ENCODE measurements at places on chromosomes 3 and 15.

DNA sequence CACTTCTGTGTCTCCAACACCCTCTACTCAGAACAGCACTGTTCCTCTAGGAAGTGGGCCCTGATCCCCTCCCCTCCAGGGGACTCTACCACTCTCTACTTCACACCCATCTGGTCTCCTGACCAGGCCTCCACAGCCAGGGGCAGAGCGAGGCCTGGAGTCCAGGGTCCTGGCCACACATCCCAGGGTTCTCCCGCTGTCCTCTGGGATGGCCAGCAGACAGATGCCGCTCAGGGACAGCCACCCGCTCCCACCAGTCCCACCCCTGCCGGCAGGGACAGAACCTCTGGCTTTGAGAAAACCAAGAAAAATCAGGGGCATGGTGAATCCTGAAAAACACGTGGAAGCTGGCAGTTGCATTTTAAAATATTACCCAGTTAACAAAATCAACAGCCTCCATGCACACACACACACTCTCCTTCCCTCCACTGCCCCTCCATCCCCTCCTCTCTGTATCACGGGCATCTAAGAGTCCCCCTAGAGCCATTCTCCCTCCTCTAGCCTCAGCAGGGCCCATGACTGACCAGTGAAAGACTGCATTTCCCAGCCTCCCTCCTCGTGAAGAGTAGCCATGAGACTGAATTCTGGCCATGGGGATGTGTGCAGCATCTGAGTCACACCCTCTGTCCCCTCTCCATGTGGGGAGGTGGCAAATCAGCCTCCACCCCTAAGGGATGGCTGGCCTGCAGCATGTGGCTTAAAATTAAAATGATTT lies 32.1 kb upstream of the IQSEC1 start:
- no peak for DNase-seq

GRCh38 chr3:51311055-51311454 lies 74.0 kb upstream of the MANF start:
- no peak for DNase-seq

- DNase-seq, result no peak
These were observed 319 bp downstream of the LNP1 start for GRCh38 chr3:100401674-100402041.

- DNase-seq, result no peak
These were observed 20.5 kb downstream of the TM4SF4 start for GRCh38 chr3:149494759-149495580.

DNA sequence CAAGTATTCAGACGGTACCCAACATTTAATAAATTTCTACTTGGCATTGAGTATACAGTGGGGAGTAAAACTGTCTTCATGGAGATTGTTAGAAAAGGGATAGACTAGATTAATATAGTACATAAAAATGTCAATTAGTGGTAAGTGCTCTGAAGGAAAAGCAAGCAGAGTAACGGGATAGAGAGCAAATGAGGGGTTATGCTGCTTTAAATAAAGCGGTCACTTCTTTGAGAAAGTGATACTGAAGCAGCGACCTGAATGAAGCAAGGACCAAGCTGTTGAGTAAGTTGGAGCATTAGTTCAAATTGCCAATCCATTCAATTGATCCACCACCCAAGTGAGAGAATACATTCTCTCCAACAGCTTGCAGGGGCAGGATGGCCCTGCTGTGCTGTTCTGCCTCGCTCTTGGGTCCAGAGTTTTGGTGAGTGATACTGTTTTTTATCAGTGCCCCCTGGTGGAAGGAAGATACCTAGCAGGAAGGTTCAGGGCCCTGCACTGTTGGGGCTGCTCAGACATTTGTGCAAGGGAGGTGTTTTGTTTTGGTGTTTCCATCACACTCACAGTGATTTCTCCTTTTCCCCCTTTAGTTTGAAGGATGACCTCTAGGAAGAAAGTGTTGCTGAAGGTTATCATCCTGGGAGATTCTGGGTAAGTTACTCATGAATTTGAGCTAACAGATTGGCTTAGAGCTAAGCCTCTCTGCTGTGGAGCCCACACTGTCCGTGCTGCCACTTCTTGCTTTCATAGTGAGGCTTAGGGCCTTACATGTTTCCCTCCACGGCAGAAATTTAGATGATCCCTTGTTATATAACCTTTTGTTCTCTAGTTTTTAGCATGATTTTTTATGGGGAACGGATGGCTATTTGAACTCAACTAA lies 69.0 kb downstream of the RAB7A start:
- DNase-seq, result peak; percentile 12

DNA sequence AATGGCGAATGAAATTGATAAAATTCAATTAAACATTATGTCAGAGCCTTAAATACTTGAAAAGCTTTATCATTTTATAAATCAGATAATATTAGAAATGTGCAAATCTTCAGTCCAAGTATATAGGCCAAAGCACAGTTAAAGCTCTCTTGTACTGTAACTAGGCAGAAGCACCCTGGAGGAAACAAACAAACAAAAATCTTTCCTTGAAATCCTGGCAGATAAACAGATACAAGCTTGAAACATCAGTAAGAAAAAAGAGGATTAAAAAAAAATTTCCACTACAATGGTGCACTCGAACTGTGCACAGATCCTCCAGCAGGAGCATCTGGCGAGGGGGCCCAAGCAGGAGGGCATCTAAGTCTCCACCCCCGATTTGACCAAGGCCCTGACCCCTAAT lies 166.6 kb downstream of the PLD1 start:
- no peak for DNase-seq

DNA sequence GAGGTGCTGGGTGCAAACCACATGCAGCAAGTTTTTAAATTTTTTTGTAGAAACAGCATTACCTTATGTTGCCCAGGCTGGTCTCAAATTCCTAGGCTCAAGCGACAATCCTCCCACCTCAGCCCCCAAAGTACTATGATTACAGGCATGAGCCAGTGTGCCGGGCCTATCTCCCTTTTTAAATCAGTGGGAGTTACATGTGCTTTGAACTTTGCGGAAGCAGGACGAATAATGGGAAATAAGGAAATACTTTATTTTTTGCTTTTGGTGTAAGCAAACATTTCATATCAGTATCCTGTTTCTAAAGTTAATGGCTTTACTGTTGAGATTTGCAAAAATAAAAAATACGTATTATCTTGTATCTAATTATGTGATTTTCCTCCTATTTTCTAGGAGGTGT lies 9.1 kb downstream of the NR1D2 start:
- no peak for DNase-seq

GRCh38 chr15:63708126-63708772 lies 111.1 kb downstream of the FBXL22 start:
- DNase-seq, result no peak

DNA sequence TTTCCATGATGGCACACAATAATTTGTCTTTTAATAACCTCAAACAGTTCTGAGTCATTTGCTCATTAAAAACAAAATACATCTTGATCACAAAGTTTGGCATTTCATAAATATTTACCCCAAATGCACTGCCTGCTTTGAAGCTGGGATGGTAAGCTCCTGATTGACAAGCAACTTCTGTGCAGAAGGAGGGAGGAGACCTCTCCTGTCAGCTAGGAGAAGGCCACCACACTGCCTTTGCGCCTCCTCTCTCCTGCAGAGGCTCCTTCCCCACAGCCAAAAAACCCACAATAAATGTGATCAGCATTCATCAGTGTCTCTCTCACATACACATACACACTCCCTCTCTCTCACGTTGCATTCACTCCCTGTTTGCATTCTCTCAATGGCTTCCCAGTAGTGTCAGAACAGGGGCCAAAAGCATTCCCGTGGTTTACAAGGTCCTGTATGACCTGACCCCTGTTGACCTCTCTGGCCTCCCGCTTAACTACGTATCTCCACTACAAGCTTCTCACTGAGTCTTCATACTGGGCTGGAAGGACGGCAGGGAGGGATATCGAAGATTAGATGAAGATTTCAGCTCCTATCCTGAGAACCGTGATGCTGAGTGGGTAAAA lies 216.4 kb downstream of the FOXP1 start:
- DNase-seq, result no peak

DNA sequence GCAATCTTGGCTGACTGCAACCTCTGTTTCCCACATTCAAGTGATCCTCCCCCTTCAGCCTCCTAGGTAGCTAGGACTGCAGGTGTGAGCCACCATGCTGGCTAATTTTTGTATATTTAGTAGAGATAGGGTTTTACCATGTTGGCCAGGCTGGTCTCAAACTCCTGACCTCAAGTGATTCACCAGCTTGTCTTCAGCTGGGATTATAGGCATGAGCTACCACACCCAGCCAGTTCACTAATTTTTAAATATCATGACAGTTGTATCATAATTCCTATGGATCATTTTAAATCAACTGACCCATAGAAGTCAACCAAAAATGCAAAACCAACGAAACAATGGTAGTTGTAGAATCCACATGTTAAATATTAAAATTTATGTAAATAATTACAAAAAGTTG lies 35.1 kb downstream of the RAF1 start:
- no peak for DNase-seq

- no peak for DNase-seq
These were observed 883.5 kb downstream of the IGSF11 start for GRCh38 chr3:118151164-118151563.

DNA sequence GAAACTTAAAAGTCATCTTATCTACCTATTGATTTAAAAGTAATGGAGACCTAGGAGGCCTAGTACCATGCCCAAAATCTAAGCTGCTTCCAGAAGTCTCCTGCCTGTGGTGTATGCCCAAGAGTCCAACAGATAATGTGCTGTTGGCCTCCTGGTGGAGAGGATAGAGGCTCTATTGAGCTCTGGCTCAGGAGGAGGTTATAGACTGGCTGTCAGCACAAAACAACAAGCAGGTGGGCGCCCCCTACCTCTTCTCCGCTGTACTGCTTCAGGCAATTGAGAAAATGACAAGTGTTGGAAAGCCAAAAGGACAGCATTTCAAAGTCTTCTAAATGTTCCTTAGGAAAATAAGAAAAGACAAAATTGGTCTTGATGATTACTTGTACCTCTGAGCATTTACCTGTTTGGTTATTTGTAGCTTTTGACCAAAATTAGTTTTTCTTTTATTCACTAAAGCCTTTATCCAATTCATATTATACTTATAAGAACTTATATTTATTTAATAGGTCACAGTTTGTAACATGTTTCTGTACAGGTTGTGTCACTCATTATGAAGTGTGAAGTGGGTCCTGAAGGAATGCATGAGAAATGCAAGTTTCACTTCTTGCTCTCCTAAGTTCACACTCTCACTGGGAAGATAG lies 17.2 kb upstream of the GNB5 start:
- DNase-seq, result no peak

DNA sequence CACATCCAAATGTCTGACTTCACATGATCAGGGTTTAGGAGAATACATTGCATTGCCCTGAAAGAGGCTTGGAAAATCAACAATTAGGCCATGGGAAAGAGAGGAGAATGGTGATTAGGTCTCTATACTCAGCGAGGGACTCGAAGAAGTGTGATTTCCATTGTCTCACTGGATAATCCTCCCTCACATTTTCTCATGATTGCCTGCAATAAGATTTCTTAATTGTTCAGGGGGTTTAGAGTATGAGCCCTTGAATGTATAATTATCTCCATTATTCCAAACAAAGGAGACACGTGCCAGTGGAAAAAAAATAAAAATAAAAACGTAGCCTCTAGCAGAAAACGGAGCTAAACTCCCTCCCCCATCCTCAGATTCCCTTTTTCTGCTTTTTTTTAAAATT lies 173.2 kb downstream of the TPRG1 start:
- no peak for DNase-seq

DNA sequence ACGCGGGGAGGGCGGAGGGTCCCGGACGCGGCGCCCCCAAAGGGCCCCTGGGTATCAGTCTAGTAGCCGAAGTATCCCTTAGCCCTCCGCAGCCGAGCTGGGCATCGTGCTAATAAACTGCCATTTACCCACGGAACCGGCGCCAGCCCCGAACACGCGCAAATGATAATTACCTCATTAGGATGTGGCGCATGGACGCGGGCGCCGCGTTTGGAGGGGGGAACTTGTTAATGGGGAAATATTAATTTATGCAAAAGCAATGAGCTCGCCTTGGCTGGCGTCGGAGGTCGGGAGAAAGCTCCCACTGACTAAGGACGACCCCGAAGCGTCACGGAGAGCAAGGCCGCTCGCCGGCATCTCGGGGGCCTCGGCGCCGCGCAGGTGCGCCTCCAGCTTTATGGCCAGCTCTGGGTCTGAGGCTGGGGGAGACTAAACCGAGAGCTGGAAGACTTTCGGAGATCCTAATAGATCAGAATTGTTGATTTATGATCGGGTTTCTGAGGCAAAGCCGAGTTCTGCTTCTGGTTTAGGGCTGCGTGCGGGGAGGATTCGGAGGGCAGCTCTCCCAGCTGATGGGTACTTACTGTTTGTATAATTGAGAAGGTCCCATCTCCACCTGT lies 474 bp upstream of the FEZF2 start:
- no peak for DNase-seq

DNA sequence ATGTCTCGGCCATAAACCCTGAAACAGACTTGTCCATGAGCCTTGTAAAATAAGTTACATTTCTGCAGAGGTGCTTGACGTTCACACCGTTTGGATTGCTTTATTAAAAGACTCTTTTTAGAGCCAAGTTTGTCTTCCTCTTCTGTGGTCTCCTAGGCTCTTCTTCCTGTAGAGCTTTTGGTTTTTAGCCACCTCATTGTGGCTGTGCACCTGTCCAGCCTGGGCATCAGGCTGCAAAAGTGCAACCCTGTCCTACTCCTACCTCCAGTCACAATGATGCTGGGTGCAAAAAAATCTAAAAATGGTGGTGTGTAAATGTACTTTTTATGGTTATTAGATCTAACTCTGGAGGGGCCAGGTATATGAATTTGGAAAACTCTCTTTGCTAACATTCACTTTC lies 2.8 kb upstream of the RIOX2 start:
- DNase-seq, result no peak

DNA sequence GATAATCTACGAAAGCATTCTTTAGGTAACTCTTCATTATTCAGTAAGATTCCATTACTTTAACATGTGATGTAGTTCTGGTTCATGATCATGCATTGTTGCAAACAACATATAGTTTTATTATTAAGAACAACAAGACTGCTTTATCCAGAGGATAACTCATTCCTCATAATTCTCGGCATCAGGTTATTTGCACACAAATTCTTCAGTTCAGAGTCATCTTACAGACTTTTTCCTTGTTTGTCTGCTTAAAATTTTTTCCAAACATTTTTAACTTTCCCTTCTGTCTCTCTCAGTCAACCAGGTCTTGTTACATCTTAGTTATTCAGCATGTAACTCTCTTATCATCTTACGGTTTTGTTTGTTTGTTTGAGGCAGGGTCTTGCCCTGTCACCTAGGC lies 60.1 kb downstream of the VGLL3 start:
- no peak for DNase-seq

DNA sequence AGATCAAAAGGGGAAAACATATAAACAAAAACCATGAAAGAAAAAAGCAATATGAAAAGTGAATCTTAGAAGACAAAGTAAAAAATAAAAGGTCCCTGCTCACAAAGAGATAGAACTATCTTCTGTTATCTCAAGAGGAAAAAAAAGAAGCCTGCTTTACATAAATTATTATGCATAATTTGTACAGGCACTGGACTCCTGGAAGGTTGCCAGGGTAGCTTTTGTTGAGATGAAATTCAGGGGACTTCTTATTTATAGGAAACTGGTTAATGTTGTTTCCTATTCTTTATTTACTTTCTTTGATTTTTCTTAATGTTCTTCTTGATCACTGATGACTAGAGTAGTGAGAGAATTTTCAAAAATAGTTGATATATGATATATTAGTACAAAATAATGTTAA lies 66.9 kb downstream of the PPM1L start:
- no peak for DNase-seq

- no peak for DNase-seq
These were observed 169.5 kb downstream of the CADPS start for GRCh38 chr3:62705721-62706120.

Measured in NCI-H187 (cell line).